ENCODE measurements at places on chromosomes 11 and 22.

GRCh38 chr11:75436806-75437205 is 3.8 kb upstream of the KLHL35 start:
- no peak for DNase-seq

DNA sequence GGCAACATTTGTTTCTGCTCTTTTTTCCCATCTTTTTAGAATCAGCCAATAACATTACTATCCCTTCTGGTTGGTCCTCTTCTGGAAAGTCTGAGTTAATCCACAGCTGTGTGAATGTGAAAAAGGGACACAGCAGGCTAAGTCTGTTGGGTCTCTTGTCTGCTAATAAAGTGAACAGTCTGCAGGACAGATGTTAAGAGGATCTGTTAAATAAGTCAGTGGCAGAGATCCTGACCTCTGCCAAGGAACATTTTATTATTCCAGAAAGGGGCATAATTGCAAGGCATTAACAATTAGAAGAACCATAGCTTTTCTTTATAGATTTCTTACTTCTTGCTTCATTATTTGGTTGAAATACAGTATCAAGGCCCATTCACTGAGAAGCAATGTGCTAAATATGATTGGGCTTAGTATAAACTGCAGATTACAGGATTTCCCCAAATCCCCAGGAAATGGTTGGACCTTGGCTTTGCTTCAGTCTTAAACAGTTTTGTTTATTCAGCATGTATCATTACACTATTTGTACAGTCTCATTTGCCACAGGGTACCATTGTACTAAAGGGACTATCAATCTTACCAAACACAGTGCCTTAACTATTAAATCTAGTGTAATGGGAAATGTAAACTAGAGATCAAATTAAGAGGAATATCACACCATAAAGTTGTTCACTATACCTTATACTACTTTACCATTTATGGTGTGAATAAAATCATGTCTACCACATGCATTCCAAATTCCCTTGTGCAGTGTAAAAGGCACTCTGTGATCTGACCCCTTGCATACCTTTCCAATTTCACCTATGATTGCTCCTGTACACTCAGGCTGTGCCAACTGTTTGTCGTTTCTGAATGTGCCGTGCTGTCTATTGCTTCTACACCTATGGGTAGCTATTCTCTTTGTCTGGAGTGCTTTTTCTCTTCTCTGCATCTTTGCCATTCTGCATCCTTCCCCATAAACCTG is 274.0 kb downstream of the SOX6 start:
- no peak for DNase-seq

- no peak for DNase-seq
Observed at GRCh38 chr11:133902506-133902905, 54.3 kb downstream of the IGSF9B start.

GRCh38 chr11:12744826-12745502 is 70.7 kb downstream of the TEAD1 start:
- no peak for DNase-seq

DNA sequence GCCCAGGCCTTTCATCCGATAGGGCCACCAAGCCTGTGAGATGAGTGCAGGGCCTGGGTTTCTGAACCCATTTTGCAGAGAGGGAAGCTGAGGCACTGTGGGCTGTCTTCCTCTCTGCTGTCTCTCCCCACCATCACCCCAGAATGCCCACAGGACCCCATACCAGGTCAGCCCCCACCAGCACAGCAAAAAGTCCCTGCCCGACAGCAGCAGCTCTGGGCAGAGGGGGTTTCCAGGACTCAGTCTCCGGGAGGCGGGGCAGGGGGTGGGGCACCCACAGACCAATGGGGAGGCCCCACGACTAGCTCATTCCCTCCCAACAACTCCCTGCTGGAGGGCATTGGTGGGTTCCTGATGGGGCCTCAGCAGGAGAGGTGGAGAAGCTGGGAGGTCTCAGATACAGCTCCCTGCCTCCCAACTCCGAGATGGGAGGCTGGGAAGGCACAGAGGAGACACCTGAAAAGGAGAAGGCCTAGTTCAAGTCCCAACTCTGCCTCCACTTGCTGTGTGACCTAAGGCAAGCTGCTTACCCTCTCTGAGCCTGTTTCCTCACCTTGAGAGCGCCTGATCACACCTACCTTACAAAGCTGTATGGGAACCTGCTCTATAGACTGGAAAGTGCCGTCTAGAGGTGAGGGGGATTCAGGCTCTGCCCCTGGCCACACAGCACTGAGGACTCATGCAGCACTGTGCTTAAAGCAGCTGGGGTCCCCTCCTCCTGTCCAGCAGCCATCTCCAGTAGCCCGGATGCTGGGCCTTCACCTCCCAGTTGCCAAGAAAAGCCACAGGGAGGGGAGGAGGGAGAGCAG is 3.5 kb downstream of the CBX7 start:
- DNase-seq = peak; percentile 77

- no peak for DNase-seq
Observed at GRCh38 chr22:43823911-43824665, 12.0 kb upstream of the EFCAB6 start.

DNA sequence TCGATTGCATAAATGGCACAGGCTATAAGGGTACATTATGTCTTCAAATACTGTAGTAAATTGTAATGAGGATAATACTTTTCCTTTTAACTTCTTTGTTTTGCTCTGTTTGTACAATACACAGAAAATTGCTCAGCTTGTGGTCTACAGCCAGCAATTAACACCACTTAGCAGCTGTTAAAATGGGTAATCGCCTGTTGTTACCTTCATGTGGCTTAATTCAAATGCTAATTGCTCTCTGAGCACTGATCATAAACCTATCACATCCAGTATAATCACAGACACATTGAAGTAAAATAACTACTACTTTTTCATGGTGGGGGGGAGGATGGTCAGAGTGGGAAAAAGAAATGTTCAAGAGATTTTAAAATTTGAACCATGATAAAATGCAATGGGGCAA is 1164.1 kb upstream of the CNTN5 start:
- no peak for DNase-seq

GRCh38 chr11:10641177-10641911 is 52.2 kb downstream of the IRAG1 start:
- peak; percentile 12 for DNase-seq

DNA sequence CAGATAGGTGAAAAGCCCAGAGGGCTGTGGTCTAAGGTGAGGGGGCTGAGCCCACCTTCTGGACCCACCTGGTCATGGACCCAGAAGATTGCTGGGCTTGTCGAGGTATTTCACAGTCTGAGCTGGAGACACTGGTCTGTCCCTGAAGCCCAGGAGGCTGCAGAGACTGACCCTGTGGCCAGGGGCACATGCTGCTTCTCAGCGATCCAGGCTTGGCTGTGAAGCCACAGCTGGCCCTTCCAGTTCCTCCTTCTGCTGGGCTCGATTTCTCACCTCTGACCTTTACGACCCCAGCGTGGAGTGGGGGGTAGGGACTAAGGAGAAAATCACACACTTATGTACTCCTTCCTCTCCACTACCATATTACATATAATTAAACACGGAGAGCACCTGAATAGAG is 88.5 kb downstream of the NECTIN1 start:
- no peak for DNase-seq

DNA sequence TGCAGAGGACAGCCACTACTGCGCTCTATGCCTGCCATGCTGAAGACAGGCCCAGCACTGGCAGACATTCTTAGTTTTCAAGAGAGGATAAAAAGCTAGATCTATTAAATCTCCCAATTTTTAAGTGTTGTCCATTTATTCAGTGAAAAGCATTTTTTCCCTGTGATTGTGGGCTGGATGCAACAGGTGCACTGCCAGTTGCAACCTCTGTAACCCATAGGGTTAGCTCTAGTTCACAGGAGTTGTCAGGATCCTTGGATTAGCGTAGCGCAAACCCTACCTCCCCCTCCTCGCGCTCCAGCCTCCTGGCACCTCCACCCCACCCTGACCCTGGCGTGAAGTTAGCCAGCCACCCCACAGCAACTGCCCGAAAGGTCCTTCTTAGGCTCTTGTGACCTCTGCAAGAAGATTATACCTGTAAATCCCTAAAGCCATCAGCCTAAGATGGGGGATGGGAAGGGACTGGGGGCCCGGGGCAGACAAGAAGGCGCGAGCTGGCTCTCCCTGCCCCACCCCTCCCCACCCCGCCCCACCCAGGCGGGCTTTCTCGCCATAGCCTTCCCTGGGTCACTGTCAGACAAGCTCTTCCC is 30.9 kb downstream of the EIF3F start:
- DNase-seq = no peak

DNA sequence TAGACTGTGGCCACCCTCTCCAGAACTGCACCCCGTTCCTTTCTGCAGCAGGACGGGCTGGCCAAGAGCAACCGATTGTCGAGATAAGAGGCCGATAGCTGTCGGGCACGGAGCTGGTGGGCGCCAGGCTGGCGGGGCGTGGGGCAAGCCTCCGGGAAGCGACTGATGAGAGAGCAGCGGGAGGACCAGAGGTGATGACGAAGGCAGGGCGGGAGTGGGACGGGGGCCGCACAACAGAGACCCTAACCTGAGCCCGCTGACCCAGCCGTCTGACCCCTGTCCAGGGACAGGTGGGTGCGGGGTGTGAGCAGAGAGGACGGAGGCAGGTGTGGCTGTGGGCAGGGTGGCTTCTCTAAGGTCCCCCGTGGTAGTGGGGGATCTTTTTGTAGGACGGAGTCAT is 7.3 kb upstream of the BRSK2 start:
- no peak for DNase-seq

DNA sequence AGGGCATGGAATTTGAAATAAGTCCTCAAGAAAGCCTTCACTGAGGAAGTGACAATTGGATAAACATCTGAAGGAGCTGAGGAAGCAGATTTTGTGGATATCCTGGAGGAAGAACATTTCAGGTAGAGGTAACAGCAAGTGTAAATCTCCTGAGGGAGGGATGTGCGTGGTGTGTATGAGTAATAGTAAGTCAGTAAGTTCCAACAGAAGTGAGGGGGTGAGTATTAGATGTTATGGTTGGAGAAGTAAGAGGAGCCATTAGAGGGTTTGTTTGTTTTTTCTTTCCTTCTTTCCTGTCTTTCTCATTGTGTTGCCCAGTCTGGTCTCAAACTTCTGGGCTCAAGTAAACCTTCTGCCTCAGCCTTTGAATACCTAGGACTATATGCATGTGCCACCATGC is 29.0 kb downstream of the ANKRD42 start:
- no peak for DNase-seq

- DNase-seq = no peak
Observed at GRCh38 chr11:88266157-88266556, 71.4 kb downstream of the CTSC start.

DNA sequence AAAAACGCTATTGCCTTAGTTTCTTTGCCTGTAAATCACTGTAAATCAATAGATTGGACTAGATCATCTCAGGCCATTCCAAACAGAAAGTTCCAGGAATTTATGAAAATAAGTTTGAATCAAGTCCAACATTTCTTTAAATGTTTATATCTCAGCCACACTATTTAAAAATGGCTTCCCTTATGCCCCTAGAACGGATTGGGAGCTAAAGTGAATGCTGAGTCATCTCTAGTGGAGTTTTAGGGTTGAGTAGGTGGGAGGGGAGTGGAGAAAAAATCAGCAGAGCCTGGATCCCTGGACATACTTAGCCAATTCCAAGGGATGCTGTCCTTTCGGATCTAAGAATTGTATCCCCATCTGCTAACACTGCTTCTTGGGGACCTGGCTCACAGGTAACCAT is 48.6 kb downstream of the EHF start:
- DNase-seq = no peak

DNA sequence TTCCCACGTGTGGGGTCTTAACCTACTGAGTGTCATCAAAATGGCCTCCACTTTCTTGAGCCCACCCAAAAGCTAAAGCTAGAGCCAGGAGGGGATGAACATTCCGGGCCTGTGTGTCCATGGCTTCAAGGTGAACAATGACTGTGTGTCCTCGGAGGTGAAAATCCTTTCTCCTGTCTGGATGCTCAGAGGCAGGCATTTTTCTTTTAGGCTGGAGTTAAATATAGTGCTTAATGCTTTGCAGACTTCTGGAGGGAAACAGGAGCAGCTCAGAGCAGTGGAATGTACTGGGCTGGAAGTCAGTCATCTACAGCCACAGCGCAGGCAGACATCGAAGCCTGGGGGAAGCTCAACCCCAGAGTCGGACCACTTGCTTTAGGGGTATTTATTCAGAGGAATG is 68.6 kb upstream of the TMEM45B start:
- no peak for DNase-seq

DNA sequence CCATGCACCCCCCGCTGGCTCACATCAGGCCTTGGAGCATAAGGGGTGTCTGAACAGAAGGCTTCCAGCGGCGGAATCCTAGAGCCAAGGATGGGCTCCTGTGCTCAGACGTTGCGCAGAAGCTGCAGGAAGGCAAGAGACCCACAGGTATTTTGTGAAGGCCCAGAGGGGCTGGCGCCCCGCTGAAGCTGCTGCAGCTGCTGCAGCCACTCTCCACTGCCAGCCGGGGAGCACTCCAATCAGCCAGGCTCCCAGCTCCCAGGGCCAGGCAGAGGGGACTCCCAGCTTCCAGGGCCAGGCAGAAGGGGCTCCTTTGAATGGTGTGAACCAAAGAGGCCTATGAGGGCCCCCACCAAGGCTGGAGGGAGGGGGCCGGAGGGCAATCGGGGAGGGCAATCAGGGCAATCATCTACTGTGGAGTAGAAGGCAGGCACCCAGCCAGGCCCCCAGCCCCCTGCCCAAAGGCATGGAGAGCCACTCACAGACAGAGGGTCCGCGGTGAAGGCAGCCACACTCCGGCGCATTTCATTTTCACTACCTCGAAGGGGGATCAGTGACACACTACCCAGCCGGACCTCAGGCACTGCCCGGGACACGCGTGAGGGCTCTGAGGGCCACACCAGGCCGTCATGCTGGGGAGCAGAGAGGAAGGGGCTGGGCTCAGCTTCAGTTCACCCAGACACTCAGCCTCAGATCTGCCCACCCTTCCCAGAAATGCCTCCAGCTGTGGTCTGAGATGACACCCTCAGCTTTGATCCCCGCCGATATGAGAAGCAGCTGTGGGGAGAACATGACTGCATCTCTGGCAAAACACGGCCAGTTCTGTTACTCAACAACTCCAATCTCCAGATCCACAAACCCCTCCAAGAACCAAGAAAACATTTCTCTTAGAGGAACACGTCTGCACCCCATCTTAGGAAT is 11.6 kb upstream of the PDE2A start:
- DNase-seq = no peak

- peak; percentile 69 for DNase-seq
Observed at GRCh38 chr22:23696326-23696851, 5.6 kb downstream of the RGL4 start.

DNA sequence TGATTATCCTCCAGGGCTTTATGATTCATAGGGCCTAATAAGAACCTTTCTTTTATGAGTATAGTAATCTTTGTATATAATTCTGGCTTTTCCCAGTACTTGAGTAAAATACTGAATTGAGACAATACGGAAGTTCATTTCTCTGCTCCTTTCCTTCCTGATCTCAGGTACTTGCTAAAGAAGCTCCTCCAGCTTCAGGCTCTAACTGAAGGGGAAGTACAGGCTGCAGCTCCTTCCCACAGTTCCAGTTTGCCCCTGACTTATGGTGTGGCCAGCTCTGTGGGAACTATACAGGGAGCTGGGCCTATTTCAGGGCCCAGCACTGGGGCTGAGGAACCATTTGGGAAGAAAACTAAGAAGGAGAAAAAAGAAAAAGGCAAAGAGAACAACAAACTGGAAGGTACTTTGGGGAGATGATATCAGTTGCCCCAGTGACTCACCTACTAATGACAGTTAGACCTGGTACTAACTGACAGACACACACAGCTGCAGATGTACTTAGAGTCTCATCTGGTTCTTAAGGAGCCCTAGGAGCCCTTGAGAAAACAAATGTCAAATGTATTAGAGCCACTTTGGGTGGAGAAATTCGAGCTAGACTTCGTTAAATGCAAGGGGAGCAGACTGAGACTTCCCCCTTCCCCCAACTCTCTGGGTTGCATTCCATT is 3.0 kb downstream of the TBRG1 start:
- no peak for DNase-seq
